ENCODE measurements at places on chromosomes 12 and 14.
A peak's percentile ranks its signal among the peaks of the same experiment; 100 is the strongest.

GRCh38 chr12:98916106-98916505 is 271.0 kb downstream of the APAF1 start:
- DNase-seq, result no peak

DNA sequence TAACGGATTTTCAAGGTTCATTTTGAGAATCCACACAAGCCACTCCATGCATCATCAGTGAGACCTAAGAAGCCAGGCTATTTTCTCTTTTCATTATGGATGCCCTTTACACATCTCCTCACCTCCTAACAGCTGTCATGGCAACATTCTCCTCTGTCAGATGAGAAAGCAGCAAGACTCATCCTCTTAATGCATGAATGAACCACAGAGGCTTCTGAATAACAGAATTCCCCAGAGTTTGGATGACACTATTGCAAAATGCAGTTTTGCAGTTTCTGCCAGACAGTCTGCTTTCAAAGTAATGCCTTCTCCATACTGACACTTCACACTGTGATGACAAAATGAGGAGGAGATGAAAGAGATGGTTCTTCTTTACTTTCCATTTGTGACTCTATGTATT is 286.7 kb upstream of the GRIP1 start:
- no peak for DNase-seq

DNA sequence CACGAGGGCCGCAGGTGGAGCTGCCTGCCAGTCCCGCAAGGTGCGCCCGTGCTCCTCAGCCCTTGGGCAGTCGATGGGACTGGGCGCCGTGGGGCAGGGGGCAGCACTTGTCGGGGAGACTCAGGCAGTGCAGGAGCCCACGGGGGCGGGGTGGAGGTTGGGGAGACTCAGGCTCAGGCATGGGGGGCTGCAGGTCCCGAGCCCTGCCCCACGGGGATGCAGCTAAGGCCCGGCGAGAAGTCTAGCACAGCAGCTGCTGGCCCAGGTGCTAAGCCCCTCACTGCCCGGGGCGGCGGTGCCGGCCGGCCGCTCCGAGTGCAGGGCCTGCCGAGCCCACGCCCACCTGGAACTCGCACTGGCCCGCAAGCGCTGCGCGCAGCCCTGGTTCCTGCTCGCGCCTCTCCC is 39.2 kb upstream of the P2RX7 start:
- DNase-seq, result no peak

- DNase-seq, result no peak
These were observed 85.0 kb downstream of the SYNE3 start for GRCh38 chr14:95431199-95432143.

GRCh38 chr12:102026728-102027127 is 35.1 kb downstream of the WASHC3 start:
- no peak for DNase-seq

DNA sequence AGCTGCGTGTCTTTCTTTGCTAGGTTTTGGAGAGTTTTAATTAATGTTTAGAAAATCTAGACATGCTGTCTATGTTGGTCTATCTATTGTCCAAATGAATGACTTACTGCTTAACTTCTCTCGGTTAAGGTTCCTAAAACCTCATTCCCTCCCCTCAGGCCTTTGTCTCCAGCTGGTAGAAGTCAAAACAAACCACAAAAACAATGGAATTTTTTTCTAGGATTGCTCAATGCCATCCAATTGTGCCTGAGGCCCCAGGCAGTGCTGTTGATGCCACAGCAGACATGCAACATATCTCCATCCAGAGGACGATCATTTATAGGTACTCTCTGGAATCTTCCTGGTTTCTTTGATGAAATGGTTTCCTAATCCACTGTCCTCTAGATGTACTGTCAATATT is 448.2 kb upstream of the TBX3 start:
- no peak for DNase-seq

DNA sequence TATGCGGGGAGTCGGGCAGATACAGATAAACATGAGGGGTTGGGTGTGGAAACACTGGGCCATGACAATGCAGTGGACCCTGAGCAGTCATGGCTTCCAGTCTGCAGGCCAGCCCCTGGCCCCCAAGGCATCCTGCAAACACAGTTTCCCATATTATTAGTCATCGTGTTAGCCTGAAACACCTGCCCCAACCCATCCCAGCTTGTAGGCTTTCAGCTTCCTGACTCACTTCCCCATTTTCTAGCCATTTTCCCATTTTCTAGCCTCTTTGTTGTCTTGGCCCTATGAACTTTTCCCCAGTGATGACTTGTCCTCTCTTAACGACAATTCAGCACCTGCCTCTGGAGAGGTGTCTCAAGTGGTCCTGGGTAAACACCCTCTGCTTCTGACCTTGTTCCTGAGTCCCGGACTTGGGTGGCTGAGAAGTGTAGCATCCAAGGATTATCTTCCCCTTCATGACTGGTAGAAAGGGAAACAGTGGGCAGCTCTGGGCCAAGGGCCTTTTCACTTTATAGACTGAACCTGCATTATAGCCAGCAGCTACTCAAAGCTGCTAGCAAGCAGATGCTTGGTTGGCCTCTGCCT is 4.3 kb upstream of the PGF start:
- DNase-seq, result no peak

- DNase-seq, result no peak
These were observed 170.1 kb upstream of the GRIP1 start for GRCh38 chr12:66848967-66849366.

GRCh38 chr14:70130482-70130881 is 58.3 kb downstream of the SLC8A3 start:
- no peak for DNase-seq

DNA sequence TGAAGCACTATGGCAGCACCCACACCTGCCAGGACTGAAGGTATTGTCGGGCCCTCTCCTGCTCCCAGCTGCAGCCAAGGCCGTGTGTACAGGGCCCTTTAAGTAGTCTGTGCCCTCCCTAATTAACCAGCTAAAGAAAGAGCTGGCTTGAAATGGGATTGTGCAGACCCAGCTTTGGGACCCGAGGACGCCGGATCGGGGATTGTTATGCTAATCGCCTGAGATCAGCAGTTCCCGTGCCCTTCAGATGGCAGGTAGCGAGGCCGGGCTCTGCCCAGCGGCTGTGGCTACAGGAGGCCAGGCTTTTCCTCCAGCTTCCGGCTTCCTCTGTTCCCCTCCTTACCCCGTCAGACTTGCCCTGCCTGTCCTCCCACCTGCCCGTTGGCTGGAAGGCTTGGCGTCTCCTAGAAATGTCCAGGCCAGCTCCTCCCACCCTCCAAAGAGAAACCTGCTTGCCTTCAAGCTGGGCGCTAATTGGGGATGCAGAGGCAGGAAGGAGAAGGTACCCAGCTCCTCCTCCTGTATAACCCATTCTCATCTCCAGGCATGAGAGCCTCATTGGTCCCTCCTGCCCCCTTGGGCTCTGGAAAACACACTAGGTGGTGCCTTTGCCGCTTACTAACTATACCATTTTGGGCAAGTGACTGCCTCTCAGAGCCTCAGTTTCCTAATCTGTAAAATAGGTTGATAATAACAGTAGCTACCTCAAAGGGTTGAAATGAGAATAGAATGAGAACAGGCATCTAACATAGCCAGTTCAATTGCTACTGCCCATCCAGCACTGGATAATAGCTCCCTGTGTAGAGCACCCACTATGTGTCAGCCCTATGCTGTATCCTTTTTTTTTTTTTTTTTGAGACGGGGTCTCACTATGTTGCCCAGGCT is 25.8 kb upstream of the MSI1 start:
- no peak for DNase-seq

- DNase-seq, result no peak
These were observed 190.8 kb upstream of the TMEM132C start for GRCh38 chr12:128076188-128076587.

- no peak for DNase-seq
These were observed 252.3 kb downstream of the NEDD1 start for GRCh38 chr12:97159377-97159776.

DNA sequence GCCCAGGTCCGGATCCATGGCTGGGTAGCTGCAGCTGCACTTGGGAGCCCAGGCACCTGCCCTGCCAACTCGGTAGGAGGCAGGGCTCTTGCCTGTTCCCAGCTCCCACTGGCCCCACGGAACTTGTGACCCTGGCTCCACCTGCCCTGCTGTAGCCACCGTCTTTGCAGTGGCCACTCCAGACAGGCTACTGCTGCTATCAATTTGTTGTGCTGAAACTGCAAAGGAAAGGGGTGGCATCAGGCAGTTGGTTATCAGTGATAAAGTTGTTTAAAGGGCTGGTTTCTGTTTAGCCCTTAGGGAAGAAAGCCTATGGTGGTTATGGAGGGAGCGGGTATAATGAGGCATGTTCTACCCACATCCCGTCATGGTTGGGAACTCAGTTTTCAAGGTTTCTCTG is 32.1 kb upstream of the ARID2 start:
- DNase-seq, result no peak

DNA sequence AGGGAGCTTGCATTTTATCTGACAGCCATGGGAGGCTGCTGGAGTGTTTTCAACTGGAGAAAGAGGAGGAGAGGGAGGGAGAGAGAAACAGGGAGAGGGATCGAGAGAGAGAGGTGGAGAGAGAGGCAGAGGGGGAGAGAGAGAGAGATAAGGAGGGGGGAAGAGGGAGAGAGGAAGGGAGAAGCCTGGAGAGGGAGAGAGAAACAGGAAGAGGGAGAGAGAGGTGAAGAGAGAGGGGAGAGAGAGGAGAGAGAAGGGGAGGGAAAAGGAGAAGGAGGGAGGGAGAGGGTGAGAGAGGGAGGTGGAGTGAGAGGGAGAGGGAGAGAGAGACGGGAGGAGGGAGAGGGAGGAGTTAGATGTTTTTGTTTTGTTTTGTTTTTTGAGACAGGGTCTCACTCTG is 45.6 kb downstream of the DNAH10 start:
- no peak for DNase-seq

- DNase-seq, result peak; percentile 22
These were observed 3.4 kb downstream of the KCNA5 start for GRCh38 chr12:5047094-5047493.

DNA sequence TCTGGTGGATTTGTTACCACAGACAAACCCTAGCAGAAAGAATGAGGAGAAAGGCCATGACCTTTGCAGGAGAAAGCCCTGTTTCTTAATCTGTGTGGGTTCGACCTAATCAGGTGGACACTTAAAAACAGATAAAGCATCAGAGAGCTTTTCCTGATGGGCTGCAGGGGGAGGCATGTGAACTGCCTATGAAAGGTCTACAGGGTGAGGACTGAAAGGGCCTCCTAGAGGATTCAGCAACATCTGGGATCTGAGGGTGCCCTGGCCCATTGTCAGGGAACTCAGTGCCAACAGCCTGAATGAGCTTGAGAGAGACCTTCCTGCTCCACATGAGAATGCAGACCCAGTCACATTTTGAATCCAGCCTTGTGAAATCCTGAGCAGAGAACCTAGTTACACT is 178.8 kb upstream of the DDHD1 start:
- no peak for DNase-seq

GRCh38 chr12:6383572-6384498 is at the start of gene LTBR:
LTBR (plus strand) TSS chr12:6384162; CDS start chr12:6384359, 197 bp downstream.
- DNase-seq, result peak; percentile 39

DNA sequence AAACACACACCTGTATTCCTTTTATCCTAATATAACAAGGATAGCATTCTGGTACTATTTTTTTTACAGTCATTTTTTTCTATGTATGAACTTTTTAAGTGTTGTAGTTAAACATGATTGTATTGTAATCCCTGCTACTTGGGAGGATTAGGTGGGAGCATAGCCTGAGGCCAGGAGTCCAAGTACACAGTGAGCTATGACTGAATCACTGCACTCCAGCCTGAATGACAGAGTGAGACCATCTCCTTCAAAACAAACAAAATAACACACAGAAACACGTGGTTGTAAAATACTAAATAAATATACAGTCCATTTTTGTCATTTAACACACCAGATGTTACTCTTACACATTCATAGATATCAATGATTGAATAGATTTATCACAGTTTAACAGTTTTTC is 56.9 kb downstream of the MAP4K5 start:
- no peak for DNase-seq

DNA sequence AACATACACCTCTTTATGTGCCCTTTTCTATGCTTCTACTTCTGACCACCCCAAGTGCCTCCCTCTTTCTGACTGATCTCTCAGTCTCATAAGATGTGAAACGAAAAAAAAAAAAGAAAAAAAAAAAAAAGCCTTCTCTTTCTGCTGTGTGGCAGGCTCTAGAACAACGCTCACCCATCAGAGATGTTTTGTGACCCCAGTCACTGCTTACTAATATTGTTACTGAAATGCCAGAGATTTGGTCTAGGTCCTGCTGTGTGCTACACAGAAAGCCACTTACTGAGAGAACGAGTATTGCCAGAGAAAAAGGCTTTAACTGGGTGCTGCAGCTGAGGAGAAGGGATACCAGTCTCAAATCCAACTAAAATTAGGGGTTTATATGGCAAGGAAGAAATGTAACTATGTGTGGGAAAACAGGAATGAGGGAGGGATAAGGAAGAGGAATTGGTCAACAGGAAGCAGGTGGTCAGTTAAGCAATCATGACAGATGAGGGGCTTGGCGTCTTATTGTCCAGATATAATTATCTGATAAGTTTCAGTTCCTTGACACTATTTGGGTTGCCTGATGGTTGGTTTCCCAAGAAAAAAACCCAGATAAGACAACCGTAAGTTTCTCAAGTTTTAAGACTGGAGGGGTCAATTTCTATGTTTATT is 149.0 kb downstream of the NAV3 start:
- no peak for DNase-seq

GRCh38 chr12:115114140-115114539 is 430.2 kb upstream of the TBX3 start:
- DNase-seq, result no peak

GRCh38 chr14:23694085-23694948 is 58.2 kb downstream of the DHRS2 start:
- no peak for DNase-seq

GRCh38 chr14:24066496-24067132 is 4.7 kb upstream of the CPNE6 start:
- no peak for DNase-seq

DNA sequence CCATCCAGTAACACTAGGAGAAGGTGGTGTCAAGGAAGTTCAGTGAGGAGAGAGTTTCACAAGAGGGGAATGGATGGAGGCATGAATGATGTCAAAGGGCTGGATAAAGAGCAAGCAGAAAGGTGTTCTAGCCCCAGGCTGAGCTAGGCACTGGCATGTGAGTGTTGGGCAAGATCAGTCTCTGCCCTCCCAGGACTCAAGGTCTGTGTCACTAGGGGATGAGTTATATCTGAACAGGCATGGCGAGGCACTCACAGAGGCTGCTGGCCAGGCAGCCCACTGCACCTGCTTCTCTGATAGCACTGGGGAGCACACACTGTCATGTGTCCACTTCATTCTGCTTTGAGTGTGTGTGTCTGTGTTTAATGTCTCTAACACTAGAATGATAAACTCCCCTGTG is 903.8 kb downstream of the BCL11B start:
- DNase-seq, result no peak

- DNase-seq, result no peak
These were observed 618.4 kb downstream of the SLC6A15 start for GRCh38 chr12:84294246-84294645.

GRCh38 chr14:73715707-73716106 is 1.5 kb upstream of the PNMA1 start:
- no peak for DNase-seq

GRCh38 chr12:54228471-54228870 is 39.7 kb upstream of the SMUG1 start:
- no peak for DNase-seq

- DNase-seq, result no peak
These were observed 110.0 kb downstream of the DYRK2 start for GRCh38 chr12:67758521-67758920.

Measured in anterior cingulate cortex (tissue), 58 donors.